ENCODE measurements at places on chromosomes 4 and X.

DNA sequence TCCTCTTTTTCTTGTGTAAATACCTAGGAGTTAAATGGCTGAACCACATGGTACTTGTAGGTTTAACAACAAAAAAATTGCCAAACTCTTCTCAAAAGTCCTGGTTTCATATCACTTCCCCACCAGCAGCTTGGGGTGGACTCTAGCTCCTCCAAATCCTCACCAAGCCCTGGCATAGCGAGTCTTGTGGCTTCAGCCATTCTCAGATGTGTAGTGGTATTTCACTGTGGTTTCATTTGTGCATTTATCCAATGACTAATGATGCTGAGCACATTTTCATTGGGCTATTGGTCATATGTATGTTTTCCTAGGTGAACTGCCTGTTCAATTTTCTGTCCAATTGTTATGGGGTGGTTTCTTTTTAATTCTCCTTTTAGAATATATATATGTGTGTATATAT is 249.3 kb downstream of the NLGN4X start:
- DNase-seq, result no peak

DNA sequence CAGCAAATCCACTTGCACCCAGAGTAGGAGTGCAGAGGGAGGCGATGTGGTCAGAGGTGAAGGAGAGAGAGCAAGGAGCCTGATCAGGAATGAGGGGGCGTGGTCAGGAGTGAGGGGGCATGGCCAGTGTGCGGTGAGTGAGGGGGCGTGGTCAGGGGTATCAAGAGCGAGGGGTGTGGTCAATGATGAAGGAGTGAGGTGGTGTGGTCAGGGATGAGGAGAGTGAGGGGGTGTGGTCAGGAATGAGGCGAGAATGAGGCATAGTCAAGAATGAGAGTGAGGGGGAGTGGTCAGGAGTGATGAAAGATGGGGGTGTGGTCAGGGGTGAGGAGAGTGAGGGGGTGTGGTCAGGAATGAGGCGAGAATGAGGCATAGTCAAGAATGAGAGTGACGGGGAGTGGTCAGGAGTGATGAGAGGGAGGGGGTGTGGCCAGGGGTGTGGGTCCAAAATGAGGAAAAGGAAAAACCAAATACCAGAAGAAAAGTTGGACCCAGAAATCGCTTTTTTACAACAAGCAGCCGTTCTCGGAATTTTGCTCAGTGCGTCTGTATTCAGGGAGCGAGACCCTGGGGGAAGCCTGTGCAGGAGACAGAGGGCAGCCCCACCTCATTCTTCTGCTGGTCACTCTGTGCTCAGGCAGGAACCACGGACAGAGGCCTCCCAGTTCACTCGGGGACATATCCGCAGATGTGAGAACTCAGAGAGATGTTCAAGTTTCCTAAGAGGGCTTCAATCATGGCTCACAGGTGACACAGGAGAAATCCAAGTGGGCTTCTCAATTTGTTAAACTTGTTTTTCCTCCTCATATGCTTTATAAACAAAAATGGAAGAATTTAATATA is 47.5 kb downstream of the MAGEA1 start:
- DNase-seq, result no peak

DNA sequence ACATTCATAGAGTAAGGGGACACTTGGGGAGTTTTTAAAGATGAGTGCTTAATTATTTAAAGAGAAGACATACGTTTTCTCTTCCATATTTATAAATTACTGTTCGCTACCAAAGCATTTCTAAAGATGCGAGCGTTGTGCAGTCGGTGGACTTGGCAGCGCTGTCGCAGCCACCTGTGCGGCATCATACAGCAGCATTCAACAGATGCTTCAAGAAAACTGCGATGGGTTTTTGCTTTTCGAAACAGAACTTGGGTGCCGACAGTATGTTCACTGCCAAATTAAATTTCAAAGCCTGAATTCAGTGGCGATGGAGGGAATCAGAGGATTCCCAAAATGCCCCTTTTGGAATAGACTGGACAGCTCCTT is 1.6 kb upstream of the HTR2C start:
- no peak for DNase-seq

GRCh38 chr4:170804930-170805329 is 715.2 kb upstream of the AADAT start:
- no peak for DNase-seq

- no peak for DNase-seq
These were observed 32.2 kb upstream of the GATB start for GRCh38 chr4:151792995-151793394.

GRCh38 chrX:121598356-121598755 is 550.9 kb downstream of the GLUD2 start:
- DNase-seq, result no peak

All from ascending aorta (tissue), 2 donors.